NCI-H526 (cell line): ENCODE measurements at places on chromosomes 4 and X.

GRCh38 chrX:100650841-100651240, 6.8 kb downstream of the SRPX2 start:
- DNase-seq: no peak

DNA sequence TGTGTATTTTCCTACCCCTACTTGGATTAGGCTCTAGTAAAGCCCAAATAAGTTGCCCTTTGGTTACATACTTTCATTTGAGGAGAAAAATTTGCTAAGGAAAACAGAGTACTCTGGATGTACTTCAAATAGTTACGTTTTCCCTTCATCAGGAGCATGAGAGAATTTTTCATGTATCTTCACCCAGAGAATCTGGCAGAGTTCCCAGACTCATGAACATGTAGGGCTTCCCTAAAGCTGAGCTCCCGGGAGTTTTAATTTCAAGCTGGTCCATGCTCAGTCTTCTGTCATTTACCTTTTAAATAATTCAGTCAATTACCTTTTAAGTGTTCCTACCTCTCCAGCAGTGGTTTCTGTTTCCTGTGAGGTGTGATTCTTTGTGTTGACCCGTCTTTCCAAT, 367.5 kb upstream of the GRID2 start:
- no peak for DNase-seq

GRCh38 chrX:47360423-47361179, 9.8 kb upstream of the ZNF157 start:
- no peak for DNase-seq

GRCh38 chrX:129781134-129781672, 1.5 kb downstream of the SASH3 start:
- DNase-seq: no peak

GRCh38 chr4:118941149-118941548, 52.5 kb downstream of the SYNPO2 start:
- no peak for DNase-seq

GRCh38 chr4:108533876-108534275, 86.5 kb upstream of the RPL34 start:
- DNase-seq: no peak

DNA sequence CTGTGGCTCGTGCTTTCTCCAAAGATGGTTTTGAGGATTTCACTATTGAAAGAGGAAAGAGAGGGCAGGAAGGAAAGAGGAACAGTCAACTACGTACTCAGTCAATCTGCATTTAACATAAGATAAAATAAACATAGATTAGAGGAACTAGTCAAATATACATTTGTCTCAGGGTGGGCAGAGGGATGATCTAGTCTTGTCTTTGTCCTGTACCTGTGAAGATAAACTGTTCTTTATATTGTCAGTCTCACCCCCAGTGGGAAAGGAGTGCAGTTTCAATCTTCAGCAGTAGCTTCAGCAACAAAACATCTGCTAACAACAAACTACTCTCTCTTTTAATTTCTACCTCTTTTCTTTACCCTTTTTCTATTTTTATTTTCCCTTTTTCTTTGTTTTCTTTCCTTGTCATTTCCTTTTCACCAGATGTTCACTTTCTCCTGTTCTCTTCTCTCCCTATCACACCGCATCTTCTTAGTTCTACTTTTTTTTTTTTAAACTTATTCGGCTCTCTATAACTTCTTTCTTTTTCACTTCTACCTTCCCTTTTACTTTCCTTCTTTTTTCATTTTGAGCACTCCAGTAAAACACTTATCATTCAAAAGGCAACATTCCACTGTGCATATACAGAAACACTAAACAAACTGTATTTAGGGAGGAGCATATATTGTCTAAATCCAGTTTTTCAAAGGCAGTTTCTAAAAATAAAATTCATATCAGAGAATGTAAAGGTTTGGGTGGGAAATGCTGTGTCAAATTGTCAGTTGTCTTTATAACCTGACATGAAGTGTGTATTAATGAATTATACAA, 51.4 kb upstream of the GUCY1A1 start:
- no peak for DNase-seq

DNA sequence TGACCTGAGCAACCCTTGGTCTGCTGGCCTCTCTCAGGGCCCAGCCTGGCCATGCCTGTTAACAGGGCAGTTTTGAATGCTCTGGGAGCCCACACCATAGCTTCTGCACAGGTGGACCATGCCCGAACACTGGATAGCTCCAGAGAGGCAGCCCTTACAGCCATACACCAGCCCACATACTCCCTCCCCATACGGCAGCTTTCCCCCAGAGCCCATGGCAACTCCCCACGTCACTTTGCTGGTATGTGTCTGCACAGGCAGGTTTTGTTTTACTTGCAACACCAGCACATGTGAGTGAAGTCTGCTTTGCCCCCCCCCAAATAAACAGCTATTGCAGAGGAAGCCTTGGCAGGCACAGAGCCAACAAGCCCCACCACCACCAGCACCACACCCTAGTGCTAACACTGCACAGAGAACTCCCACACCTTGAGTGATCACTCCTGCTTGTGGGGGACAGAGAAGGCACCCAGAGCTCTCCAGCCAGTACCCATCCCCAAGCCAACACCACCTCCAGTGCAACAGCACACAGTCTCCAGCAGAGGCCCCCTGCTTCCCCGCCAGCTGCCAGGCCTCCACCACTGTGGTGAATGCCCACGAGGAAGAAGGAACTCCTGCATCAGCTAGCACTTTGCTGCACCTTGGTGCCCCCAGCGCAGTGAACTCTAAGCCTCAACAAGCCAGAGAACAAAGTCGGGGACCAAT, 87.3 kb downstream of the STPG2 start:
- no peak for DNase-seq

GRCh38 chrX:7950865-7951264, 23.7 kb upstream of the PNPLA4 start:
- DNase-seq: no peak

- DNase-seq: no peak
Measured at GRCh38 chr4:21290562-21290961, 590.3 kb downstream of the PACRGL start.

DNA sequence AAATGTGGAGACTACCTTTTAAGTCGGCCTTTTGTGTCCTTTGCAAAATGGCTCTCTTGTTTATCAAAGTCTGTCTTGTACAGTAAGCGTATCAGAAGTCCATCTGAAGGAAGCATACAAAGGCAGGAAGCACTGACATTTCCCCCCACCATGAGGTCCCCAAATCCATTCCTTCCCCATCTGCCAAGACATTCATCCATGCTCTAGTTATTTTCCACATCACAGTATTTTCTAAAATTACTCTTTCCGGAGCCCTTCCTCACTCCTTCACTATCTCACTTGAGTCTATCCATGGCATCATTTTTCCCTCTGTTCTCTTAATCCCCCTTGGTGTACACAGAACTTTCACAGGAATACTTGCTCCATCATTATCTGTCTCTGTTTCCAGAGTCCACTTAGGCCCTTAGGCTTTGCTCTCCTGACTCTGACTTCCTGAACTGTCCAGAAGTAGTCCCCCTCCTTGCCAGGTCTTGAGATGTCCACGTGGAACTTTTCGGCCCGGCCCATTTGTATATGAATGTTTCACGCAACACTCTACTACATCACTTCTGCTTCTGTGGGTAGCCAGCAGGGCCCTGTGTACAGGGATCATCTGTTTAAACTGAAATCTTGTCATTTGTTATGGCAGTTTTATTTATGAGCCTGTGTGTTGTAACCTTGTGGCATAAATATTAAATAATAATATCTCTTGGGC, 2.1 kb downstream of the SEL1L3 start:
- DNase-seq: no peak

GRCh38 chr4:80017125-80017854, 55.7 kb downstream of the ANTXR2 start:
- DNase-seq: no peak

- DNase-seq: no peak
Measured at GRCh38 chrX:129759576-129760061, 20.1 kb upstream of the SASH3 start.
